ENCODE measurements at places on chromosomes 2 and 18.

GRCh38 chr2:65436824-65437221 lies 4.4 kb upstream of the SPRED2 start:
- no peak for DNase-seq

DNA sequence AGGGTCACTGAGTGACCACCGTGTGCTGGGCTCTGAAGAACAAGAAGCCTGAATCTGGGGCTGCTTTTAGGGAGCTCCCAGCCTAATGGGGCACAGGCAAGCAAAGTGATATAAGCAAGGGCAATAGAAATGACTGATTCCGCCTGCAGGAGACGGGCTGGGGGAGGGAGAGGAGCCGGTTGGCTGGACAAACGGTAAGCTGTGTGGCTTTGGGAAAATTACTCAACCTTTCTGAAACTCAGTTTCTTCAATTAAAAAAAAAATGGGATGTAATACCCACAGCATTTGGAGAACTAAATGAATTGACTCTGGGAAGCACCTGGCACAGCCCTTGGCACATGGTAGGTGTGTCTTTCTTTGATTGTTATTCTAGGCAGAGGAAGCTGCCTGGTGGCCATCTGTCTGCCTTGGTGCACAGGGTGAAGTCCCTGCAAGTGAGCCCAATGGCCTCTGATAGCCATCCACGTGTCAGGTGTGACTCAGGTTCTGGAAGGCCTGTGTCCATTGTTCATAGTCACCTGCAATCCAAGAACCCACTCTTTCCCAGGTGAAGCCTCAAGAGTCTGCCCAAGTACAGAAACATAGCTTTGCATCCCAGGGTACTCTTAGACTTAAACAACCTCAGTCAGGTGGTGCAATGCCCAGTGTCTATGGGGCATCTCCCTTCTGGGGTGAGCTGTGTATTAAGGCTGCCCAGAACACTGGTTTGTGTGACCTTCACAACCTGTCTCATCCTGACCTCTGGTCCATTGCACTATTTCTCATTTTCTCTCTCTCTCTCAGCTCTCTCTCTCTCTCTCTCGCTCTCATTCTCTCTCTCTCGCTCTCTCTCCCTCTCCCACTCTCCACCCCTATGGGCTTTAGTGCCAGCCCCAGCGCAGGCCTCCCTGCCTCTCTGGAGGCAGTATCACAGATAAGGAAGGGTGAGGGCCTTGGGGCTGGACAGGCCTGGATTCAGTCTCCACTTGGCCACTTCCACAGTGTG lies 30.0 kb upstream of the NTSR2 start:
- no peak for DNase-seq

GRCh38 chr18:34760444-34760843 lies 50.3 kb downstream of the DTNA start:
- no peak for DNase-seq

DNA sequence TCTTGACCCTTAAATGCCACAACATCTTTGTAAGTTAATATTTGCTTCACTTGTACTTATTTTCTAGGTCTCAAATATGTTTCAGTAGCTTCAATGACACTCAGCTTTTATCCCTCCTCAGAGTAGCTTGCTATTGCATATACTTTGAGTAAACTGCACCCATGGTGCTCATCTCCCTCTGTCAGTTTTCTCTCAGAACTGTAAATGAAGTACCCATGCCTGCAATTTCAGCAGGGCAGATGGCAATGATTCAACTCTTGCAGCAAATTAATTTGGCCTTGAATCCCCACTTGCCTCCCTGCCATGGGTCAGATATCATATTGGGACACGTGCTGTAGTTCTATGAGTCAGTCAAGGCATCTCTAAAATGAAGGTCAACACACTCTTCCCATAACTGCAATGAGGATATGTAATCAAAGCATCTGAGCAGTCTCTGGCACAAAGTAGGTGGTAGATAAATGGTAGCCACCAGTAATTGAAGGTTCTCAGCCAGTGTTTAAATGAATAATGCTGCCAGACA lies 225.8 kb downstream of the PIEZO2 start:
- no peak for DNase-seq

- no peak for DNase-seq
These were observed 5.2 kb upstream of the EN1 start for GRCh38 chr2:118852605-118853128.

GRCh38 chr18:44957461-44957860 lies 276.8 kb downstream of the SETBP1 start:
- no peak for DNase-seq

DNA sequence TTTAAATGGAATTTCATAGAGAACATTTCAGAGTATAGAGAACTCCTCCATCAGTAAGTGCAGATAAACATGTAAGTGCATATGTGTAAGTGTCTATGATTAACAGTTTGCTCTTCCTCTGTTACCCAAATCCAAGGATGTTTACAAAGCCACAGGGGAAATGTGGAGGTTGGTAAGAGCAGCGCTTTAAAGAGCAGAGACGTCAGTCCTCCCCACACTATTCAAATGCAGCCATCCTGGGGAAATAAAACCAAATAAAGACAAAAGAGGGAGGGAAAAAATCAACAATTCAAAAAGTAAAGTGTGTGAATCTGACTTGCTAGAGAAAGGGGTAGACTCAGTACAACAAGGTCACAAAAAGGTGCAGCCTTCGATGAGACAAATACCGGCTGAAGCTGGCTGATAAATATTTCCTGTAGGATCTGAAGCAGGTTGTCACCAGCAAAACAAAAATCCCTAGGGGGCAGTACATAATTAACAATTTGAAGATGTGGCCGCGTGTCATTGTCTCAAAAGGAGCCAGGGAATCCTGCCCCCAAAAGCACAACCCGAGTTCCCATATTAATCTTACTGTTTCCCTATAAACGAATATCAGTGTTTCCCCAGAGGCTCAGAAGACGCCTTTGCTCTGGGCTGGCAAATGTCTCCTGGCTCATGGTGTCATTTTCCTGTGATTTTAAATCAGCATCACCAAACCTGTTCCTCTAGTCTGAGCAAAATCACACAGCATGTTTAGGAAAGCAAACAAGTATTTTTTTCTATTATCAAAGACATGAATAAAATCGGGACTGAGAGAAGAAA lies 216.5 kb downstream of the CDCA7 start:
- no peak for DNase-seq

All from GM04503 (cell line).